ENCODE measurements at places on chromosomes 1 and 21.
A peak's percentile ranks its signal among the peaks of the same experiment; 100 is the strongest.

DNA sequence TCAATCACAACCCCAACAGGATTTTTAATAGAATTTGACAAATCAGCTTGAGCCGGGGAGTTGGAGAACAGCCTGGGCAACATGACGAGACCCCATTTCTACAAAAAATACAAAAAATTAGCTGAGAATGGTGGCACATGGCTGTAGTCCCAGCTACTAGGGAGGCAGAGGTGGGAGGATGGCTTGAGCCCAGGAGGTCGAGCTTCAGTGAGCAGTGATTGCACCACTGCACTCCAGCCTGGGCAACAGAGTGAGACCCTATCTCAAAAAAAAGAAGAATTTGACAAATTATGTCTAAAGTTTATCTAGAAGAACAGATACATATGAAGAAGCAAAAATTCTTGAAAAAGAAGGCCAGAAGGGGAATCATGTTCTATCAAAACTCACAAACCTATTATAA lies 43.2 kb downstream of the FRRS1 start:
- DNase-seq = no peak

GRCh38 chr1:167416506-167416905 lies 101.8 kb downstream of the CD247 start:
- no peak for DNase-seq

DNA sequence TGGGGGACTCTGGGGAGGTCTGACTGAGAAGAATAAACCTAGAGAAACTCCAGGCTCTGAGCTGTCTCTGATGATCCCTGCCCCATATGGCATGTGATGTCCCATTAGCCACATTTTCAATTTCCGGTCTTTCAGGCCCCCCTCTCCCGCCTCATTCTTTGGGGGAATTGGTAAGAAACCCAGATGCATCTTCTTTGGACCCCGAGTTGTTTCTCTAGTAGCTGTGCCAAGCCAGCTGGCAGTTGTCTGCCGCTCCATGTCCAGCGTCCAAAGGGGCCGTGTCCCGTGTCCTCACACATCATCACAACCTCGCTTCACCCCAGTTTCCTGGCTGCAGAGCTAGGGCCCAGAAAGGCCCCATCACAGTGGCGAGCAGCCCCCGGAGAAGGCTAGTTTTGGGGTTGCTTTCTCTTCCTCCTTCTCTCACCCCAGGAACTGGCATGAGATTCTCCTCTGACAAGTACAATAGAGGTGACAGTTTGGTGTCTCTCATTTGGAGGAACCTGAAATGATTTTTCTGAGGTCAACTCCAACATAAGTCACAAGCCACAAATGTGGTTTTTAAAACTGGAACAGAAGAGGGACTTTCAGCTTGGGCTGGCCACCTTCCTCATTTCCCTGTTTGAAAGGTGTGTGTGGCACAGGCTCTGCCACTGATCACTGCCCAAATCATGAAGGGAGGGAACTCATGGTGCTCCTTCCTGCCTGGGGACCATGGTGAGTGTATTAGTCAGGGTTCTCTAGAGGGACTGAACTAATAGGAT lies 6.4 kb upstream of the GPR157 start:
- no peak for DNase-seq

GRCh38 chr1:4600615-4601460 lies 53.6 kb upstream of the AJAP1 start:
- no peak for DNase-seq

DNA sequence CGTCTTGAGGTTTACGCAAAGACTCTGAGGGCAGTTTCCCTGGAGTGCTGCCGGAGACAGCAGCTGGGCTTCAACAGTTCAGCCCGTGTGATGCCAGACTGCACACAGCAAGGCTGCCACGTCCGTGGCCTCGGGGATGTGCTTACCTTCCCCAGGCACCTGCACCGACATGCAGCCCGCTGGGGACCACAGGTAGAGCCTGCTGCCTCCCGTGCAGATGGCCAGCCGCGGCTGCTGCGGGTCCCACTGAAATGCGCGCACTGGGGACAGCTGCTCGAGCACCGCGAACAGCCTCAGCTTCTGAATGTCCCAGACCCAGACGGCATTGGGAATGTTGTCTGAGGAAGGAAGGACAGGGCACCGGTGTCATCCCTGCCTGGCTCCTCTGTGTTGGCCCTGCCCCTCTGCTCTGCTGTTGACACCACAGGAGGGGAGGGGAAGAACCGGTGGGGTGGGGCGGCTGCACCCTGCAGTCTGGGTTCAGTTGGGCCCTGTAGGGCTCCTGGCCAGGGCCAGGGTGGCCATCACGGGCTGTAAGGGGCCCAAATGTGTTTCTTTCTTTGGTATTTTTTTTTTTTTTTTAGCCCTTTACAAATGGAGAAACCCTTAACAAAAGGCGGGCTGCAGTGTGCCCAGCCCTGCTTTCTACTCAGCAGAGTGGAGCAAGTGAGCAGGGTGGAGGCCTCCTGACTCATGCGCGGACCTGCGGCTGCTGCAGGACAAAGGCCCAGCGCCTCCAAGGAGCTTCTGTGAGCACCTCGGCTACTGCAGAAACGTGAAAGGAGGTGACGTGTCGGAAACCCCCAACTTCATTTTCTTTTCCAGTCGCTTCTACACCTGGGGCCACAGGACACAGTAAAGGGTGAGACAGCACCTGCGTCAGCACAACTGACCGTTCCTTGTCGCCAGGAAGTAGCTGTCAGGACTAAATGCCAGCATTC lies 6.8 kb downstream of the TPRG1L start:
- peak; percentile 40 for DNase-seq

DNA sequence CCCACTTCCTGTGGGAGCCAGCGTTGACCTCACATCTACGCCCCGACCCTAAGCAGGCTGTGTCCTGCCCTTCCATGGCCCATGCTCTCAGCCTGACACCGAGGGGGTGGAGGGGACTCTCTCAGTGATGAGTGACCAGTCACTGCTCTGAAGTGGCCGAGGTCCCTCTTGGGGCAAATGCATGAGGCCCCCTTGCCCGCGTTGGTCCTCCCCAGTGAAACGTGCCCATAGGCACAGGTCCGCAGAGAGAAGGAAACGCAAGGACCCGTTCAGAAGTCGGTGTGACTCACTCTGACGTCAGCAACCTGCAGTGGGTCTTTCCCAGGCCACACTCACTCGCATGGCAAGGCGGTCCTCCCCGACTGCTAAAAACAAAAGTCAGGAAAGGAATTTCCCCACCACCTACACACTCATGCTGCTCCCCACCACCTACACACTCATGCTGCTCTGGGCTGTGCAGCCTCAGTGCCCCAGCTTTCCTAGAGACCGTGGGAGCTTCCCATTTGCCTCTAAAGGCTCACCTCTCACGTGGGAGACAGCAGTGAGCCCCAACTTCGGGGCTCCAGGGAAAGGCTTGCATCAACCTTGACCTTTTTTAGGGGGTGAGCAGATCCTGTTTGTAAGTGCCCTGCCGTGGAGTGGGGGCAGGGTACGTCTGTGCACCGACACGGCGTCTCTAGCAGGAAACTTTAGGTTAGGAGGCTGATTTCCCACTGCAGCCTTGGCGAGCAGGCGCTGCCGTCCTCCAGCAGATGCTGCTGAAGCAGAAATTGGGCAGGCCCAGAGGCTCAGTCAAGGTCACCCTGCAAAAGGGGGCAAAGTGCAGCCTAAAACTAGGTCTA lies 11.4 kb downstream of the UBASH3A start:
- no peak for DNase-seq

DNA sequence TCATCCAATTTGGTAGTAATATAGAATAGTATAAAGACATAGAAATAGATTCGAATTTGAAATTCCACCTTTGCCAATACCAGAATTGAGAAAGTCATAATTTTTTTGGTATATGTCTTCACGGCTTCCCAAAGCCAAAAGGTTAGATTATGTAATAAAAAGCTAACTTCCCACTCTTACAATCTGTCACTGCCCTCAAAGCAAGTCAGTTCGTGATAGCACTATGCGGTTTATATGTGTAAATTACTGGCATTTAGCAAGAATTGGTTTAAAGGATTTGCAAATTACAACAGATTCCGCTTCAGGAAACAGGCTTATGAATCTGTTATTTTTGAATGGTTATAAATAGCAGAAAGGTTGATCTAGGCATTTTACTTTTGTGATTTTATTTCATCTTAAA lies 679.4 kb upstream of the ADGRL2 start:
- no peak for DNase-seq

DNA sequence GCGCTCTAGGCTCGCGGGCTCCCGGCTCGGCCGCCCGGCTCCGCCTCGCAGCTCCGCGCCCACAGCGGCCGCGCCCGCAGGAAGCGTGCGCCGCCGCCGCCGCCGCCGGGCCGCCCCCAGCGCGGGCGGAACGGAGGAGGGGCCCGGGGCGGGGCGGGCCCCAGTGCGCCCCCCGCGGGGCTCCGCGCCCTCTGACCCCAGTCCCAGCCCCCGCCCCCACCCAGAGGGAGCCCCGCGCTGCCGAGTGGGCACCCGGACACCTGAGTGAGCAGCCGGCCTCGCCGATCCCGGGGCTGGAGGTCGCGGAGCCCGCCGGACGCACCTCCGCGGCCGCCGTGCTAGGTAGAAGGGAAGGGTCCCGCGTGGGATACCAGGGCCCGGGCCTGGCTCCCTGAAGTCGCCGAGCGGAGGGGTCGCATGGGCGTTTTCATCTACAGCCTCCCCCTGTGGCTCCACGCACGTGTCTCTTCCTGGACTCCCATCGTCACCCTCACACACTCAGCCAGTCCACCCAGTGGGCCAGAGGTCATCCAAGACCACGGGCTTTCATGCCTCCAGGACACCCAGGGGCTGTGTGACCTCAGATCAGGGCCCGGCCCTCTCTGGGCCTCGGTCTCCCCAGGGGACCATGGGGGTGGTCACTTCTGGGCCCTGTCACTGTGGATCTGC lies at the start of gene SDC3:
Gene SDC3, minus strand, starts transcription at position 63 of the 669 bp plus-strand sequence. CDS start 172 bp downstream, outside the sequence.
- DNase-seq = no peak

GRCh38 chr1:87243573-87243972 lies 85.1 kb upstream of the LMO4 start:
- no peak for DNase-seq

DNA sequence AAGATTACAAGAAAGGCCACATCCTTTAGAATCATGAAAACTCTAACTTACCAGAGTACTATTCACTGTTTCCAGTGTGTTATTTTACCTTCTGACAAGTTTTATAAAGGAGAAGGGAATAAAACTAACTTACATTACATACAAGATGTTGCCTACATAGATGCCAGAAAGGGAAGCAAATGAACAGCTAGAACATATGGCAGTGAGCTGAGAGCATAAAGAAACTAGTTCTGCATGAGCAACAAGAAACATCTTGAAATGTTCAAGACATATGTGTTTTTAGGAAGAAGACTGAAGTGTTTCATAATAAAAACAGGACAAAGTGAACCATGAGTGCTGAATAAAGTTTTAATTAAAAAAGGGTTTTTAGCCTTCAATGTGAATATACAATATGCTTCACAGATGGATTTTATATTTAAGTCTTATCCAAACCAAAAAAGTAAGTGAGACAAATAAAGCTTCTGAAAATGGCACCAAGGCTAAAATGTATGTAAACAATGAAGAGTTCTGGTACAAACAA lies 39.4 kb downstream of the SLC5A9 start:
- no peak for DNase-seq

- no peak for DNase-seq
These were observed 25.7 kb downstream of the SDC3 start for GRCh38 chr1:30882678-30883388.

DNA sequence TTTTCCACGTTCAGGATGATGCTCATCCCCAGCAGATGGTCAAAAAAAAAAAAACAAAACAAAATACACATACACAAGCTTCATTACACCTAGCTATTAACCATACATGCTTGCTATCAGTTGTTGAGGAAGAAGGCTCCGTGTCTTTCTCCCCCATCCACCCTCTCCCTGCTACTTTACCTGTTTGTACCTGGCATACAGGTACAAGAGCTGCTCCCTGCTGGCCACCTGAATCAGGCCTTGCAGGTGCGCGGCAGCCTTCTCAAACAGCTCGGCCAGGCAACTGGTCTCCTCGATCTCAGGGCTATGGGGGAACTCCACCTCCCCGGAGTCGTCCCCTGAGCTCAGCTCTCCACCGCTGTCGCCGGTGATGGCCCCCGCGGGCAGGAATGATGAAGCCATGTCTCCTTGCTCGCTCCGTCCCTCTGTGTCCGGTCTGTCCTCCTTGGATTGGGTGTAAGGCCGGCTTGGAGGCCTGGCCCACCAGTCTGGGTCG lies 464 bp downstream of the ACBD6 start:
- DNase-seq = no peak

DNA sequence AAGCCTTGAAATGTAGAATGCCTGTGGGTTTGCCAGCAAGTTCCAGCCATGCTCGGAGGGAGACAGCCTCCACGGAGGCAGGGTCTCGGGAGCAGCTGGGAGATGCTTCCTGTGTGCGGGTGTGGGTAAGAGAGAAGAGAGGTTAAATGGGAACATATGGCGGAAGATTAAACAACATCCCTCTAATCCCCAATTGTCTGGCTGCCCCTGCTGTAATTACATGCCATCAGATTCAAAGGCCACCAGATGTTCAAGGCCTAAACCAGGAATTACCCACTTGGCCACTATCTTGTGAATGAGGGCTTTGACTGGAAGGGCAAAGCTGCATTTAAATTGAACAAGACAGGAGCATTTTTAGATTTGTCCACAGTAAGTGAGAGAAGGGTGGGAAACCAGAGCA lies 81.4 kb upstream of the BACE2 start:
- DNase-seq = peak; percentile 95

DNA sequence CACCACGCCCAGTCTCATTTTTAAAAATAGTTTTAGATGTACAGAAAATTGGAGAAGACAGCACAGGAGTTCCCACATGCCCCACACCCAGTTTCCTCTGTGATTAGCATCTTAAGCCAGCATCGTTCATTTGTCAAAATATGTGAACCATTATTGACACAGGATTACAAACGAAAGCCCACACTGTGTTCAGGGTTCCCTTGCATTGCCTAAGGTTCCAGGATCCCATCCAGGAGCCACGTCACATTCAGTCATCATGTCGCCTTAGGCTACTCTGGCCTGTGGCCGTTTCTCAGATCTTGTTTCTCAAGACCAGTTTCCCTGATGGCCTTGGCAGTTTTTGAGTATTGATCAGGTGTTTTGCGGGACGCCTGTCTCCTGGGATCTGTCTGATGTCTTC lies 34.7 kb upstream of the TNFRSF1B start:
- no peak for DNase-seq

DNA sequence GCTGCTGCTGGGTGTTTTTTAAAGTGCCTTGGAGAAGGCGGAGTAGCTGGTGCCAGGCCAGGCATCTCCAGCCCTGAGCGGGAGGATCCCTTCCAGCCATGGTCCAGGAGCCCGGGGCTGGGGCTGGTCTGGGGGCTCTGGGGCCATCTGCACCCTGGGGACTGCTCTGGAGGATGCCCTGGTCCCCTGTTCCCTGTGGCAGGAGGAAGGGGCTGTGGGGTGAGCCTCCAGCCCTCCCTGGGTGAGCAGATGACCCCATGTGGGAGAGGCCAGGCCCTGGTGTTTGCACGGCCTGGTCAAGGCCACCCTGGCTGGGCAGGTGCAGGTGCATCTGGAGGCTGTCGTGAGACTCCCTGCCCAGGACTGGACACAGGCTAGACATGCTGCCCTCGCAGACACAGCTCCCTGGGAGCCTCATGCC lies 56.7 kb downstream of the SLX9 start:
- DNase-seq = no peak

Measured in NCI-H524 (cell line).